ENCODE measurements at places on chromosomes 6 and 20.

DNA sequence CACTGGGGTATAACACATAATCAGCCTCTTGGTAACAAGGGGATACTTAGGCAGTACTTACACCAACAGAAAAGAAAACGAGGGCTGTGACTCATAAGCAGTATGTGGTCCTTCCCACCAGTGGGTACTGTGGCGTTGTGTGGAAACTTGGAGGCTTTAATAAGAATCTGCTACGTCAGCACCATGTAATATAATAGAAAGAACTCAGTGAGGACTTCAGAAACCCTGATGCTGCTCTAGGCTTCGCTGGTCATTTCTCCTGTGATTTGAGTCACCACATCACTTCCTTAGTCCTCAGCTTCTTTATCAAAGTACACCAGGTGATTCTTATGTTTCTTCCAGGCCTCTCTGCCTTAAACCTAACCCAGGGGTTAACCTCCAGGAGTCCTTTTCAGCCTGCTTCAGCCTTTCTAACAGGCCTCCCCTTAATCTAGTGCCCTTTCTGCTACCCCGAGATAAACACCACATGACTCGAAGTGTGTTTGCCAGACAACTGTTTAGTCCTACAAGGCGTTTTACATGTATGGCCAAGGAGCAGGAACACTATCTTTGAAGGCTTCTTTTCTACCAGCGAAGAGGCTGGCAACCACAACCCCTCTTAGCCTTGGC is 68.5 kb downstream of the FYN start:
- DNase-seq = no peak

- no peak for DNase-seq
These were observed 3.3 kb downstream of the PERP start for GRCh38 chr6:138103871-138104270.

GRCh38 chr6:35049900-35050756 is 91.0 kb downstream of the TCP11 start:
- no peak for DNase-seq

DNA sequence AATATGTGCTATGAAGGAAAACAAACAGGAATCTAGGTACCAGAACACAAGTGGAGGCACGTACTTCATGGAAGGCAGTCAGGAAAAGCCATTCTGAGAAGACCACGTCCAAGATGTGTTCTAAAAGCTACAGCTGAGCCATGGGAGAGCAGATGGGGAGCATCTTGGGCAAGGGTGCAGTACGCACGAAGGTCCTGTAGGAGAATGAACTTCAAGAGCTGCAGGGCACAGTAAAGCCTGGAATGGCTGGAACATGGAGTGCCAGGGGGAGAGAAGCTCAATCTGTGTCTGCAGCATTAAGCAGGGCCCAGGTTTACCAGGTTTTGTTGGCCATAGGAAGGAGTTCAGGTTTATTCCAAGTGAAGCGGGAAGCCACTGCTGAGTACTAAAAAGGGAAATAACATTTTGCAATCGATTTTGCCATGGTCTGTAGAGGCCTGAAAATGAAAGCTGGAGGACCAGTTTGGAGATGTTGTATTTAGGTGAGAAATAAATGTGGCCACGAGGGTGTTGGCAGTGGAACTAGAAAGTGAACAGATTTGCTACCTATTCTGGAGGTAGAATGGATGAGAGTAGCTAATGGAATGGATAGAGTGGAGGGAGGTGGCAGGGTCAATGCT is 29.9 kb downstream of the ADTRP start:
- DNase-seq = no peak

GRCh38 chr20:55882910-55883309 is 122.4 kb downstream of the CBLN4 start:
- no peak for DNase-seq

DNA sequence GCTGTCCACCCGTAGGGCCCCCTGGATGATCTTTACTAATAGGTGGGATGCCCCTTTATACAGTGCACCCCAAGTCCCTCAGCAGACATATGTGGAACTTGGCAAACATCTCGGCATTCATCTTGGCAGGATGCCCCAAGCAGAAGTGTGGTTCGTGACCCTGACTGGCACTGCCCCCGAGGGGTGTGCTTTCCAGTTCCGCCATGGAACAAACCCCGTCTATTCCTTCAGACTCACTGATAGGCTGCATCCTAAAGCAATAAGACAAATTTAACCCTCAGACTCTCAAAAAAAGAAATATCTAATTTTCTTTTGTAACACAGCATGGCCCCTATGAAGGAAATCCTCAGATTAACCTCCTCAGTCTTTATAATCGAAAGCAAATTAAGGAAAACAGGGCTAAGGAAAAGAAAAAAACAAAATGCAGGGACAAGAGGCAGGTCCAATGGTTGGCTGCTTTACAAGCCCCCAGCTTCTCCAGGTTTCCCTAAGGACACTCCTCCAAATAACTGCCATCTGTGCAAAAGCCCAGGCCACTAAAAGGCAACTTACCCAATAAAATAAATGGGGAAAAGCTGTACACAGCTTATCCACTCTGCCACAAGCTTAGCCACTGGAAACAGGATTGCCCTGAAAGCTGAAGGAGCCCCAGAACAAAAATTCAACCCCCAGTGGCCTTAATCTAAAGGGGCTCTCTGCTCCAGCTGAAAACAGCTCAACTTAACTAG is 30.5 kb upstream of the RIPK1 start:
- no peak for DNase-seq

DNA sequence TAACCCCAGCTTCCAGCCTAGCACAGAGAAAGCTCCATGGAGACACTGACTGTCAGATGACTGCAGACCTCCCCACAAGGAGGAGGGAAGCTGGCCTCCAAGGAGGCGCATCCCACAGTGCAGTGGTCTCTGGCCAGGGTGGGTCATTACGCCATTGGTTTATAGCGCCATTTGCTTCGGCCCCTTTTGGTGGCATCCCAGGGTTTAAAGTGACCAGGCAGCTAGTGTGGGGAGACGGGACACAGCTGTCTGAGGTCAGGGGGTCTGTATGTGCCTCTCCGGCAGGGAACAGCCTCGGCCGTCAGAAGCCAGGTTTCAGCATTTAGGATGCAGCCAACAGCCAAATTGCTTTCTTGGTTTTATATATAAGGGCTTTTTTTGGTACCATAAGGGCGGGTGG is 15.8 kb upstream of the PMEPA1 start:
- DNase-seq = no peak

DNA sequence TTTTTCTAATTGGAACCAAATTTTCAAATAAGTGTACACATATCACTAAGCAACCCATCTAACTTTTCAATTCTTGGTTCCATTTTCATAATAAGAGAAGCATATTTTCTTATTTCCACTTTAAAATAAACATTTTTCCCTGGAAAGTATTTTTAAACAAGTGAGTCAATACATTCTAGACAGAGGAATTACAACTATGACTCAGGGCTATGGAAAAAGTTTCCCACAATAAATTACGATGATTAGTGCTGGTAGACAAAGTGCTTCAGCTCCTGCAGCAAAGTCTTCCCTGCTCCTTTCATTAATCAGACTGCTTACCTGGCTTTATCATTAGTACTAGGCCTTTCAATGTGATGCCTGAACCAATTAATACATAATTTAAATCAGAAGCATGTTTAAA is 322.5 kb downstream of the HACE1 start:
- DNase-seq = no peak

GRCh38 chr6:142238881-142239280 is 62.9 kb upstream of the ADGRG6 start:
- no peak for DNase-seq

Measured in activated naive CD4-positive, alpha-beta T cell (primary cell).